ENCODE measurements at places on chromosomes 12 and 14.

- DNase-seq, result no peak
These were observed 139.3 kb downstream of the NUBPL start for GRCh38 chr14:31700282-31701074.

DNA sequence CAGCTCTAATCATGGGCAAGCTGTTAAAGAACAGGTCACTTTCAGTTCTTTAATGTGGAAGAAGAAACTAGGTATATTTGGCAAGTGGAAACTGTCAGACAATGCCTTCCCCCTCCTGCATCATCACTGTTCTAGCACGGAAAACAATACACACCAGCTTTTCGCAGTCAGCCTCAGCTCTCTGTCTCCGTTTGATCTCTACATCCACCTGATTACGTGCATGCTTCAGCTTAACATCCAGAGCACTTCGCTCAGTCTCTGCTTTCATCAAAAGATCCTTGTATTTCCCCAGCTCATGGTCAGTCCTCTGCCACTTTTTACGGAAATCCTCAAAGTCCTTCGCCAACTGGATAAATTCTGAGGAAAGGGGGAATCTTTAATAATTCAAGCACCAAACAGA, 19.0 kb downstream of the RACGAP1 start:
- no peak for DNase-seq

DNA sequence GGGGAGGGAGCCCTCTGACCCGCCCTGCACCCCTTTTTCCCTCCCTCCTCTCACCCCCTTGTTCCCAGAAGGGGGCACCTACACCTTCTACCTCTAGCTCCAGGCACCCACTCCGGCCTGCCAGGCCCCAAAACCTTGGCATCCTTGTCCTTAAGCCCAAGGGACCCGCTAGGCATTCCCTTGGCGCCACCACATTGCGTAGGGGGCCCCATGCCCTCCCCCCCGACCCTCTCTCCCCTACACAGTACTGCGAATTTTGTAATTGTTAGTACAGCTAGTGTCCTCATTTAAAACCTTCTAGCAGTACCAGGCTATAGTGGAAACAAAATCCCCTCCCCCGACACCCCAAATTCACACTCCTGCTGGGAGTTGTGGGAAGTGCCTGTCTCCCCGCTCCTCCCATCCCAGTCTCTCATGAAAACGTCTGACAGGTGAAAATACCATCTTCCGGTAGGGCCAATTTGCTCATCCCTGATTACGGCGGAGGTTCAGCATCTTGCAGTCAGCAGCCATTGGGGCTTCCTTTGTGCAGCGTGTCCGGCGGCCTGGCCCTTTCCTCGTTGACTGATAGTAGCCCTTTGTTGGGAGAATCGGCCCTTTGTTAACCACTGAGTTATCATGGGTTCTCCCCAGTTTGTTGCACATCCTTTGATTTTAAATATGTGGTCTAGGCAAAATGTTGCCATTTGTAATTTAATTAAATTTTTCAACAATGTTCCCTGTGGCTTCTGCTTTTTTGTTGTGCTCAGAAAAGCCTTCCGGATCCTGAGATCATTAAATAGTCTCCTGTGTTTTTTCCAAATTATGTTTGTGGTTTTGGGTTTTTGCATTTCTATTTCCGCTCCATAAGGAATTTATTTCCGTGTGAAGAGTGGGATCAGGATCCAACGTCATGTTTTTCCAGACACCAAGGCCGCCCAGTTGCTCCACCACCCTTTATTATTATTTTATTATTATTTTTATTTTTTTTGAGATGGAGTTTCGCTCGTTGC, 7.9 kb upstream of the CEP170B start:
- no peak for DNase-seq

- no peak for DNase-seq
These were observed 59.1 kb downstream of the FBRSL1 start for GRCh38 chr12:132549059-132549458.

DNA sequence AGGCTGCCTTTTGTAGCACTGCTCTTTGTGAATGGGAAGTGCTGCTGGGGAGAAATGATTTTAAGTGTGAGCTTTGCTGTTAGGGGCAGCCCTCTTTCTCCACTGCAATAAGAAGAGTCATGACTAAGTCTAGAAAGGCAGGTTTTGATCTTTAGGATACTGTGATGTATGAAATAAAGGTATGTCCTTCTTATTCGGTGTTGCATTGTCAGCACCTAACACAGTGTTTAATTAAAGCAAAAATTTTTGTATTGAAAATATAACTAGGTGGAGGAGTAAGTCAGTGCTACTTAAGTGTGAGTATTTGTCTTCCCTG, 81.5 kb downstream of the ETV6 start:
- DNase-seq, result no peak

- no peak for DNase-seq
These were observed 15.4 kb downstream of the GLTP start for GRCh38 chr12:109864916-109865315.

DNA sequence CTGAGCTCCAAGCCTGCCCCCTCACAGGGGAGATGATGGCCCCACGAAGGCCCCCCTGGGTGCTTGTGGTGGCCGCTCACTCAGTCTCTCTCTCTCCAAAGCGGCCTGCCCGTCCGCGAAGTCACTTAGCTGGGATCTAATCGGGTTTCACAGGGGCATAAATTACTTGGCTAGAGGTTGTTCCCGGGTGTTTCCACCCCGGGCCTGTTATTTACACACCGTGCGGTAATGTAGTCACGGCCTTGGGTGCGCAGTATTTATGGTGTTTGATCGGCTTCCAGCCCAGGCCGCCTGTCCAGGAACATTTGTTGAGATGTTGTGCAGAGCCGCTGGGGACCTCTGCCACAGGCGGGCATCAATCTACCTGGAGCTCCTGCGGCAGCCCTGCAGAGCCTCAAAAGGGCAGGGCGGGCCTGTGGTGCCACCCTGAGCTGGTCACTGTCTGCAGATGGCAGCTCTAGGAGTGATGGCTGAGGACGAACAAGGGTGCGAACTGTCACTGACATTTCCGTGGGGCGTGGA, 91.2 kb downstream of the KIF26A start:
- DNase-seq, result no peak
